ENCODE measurements at places on chromosomes 12 and 14. TPM values are rescaled to one million over a fixed set of nuclear protein-coding genes. Genes with fewer than 3 reads are reported as not detected.
A peak's percentile ranks its signal among the peaks of the same experiment; 100 is the strongest.

DNA sequence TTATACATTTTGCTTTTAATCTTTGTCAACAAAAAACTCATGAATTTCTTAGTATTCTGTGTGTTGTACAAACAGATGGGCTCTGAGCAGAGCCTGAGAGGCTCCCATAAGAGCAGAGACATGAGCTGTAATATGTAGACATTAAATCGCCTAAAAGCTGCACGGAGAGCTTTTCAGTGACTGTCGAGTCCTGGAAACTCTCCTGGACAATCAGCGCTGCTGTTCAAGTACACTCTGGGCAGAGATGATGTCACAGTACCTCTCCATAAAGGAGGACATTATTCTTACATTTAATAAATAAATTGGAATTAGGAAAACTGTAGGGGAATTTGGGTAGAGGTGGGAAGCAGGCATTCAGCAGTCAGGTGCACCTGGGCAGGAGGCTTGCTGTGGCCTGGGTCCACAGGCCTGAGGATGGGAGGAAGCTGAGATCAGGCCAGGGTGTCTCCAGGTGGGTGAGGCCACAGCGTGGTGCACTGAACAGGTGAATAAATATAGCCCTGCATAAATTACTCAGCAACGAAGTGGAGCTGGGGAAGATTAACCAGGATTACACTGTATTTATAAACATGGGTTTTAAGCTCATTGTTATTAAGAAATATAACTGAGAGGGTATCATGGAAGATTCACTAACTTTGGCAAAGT is 13.3 kb upstream of the TCL1A start:
- no peak for DNase-seq
- H3K4me3 ChIP-seq = no peak overlapping the region
- no peaks in the 10 kb centered on the region for H3K27me3 ChIP-seq
- H3K27ac ChIP-seq = no peak overlapping the region
- no peaks in the 10 kb centered on the region for H3K36me3 ChIP-seq

- H3K27me3 ChIP-seq = no peaks in the 10 kb centered on the region
- DNase-seq = no peak
- peak overlapping the region; percentile 29 for H3K27ac ChIP-seq
- no peaks in the 10 kb centered on the region for H3K36me3 ChIP-seq
- no peak overlapping the region for H3K4me3 ChIP-seq
Observed at GRCh38 chr12:76260390-76260748, 87.8 kb downstream of the BBS10 start.

DNA sequence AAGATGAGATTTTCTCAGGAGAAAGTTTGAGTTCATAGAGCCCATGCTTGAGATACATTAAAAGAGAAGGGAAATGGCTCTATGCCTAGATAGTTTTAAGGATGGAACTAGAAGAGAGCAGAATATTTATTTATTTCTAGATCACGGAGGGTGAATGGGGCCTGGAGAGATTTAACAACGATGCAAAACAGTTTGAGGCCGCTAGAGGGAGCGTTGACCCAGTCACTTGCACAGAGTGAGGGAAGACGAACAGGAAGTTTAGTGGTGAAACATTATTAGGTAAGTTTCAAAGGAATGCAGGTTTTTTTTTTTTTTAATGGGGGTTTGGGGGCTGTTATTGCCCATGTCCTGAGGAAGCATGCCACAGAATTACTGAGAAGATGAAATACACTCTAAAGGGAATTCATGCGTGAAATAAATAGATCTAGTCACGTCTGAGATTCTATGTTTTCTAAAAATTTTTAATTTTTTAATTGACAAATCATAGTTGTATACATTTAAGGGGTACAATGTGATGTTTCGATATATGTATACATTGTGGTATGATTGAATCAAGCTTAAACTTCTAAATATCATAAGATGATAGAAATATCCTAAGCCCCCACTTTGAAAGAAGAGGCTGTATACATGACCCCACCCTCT is 14.8 kb upstream of the PPP1R1A start:
- H3K27me3 ChIP-seq = no peaks in the 10 kb centered on the region
- DNase-seq = no peak
- H3K4me1 ChIP-seq = no peaks in the 10 kb centered on the region
- H3K36me3 ChIP-seq = no peaks in the 10 kb centered on the region

The SIX4 gene
- 1.5 TPM for total RNA-seq

GRCh38 chr12:27801630-27802029 is 21.6 kb upstream of the MANSC4 start:
- peaks cover 31% of the 10 kb centered on the region for H3K36me3 ChIP-seq
- no peak overlapping the region for H3K27ac ChIP-seq
- no peak overlapping the region for H3K4me3 ChIP-seq
- H3K4me1 ChIP-seq = no peaks in the 10 kb centered on the region
- no peaks in the 10 kb centered on the region for H3K27me3 ChIP-seq
- no peak for DNase-seq

The RACGAP1 gene
- total RNA-seq = 19.2 TPM

The HNF1A gene
- total RNA-seq = not detected

The CCDC196 gene
- not detected for total RNA-seq

DNA sequence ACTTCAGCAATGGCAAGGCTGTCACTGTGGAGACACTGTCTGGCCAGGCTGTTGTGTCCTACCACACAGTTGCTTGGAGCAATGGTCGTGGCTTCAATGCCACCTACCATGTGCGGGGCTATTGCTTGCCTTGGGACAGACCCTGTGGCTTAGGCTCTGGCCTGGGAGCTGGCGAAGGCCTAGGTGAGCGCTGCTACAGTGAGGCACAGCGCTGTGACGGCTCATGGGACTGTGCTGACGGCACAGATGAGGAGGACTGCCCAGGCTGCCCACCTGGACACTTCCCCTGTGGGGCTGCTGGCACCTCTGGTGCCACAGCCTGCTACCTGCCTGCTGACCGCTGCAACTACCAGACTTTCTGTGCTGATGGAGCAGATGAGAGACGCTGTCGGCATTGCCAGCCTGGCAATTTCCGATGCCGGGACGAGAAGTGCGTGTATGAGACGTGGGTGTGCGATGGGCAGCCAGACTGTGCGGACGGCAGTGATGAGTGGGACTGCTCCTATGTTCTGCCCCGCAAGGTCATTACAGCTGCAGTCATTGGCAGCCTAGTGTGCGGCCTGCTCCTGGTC is 4.3 kb downstream of the LRP10 start:
- no peak for DNase-seq
- peaks cover 19% of the 10 kb centered on the region for H3K4me1 ChIP-seq
- peaks cover 16% of the 10 kb centered on the region for H3K36me3 ChIP-seq
- no peaks in the 10 kb centered on the region for H3K27me3 ChIP-seq
- no peak overlapping the region for H3K27ac ChIP-seq
- no peak overlapping the region for H3K4me3 ChIP-seq

DNA sequence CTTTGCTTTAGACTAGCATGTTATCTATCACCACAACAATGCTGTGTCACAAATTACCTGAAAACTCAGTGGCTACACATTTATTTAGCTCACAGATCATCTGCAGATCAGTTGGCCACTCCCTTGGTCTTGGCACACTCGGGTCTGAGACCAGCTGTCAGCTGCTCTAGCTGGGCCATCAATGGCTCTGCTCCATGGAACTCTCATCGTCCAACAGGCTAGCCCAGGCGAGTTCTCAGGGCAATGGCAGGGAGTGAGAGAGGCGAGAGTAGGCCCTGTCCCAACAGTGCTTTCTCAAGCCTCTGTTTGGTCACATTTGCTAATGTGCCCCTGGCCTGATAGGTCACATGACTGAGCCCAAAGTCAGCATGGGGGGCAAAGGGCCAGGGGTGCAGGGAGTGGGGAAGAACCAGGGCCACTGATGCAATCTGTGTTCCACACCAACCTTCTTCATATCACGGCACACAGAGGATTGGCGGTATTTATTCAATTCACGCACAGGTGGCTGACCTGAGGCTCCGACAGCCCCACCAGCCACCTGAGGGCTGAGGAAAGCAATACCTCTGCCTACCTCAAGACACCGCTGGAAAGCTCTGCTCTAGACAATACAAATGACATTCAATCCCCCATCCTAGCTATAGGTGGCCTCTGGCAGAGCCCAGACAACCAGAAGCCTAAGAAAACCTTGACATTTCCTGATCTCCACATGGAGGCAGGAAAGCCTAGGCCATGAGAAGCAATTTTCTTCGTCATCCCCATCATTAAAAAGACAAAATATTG is 82.5 kb downstream of the NT5DC3 start:
- H3K27me3 ChIP-seq = no peaks in the 10 kb centered on the region
- no peak for DNase-seq
- H3K4me1 ChIP-seq = no peaks in the 10 kb centered on the region
- no peak overlapping the region for H3K27ac ChIP-seq
- H3K4me3 ChIP-seq = no peak overlapping the region

The VDR gene
- 23.6 TPM for total RNA-seq

- no peaks in the 10 kb centered on the region for H3K27me3 ChIP-seq
- no peaks in the 10 kb centered on the region for H3K4me1 ChIP-seq
- H3K36me3 ChIP-seq = no peaks in the 10 kb centered on the region
- no peak overlapping the region for H3K27ac ChIP-seq
- DNase-seq = no peak
- H3K4me3 ChIP-seq = no peak overlapping the region
Observed at GRCh38 chr14:61992139-61992538, 229.9 kb downstream of the SNAPC1 start.

DNA sequence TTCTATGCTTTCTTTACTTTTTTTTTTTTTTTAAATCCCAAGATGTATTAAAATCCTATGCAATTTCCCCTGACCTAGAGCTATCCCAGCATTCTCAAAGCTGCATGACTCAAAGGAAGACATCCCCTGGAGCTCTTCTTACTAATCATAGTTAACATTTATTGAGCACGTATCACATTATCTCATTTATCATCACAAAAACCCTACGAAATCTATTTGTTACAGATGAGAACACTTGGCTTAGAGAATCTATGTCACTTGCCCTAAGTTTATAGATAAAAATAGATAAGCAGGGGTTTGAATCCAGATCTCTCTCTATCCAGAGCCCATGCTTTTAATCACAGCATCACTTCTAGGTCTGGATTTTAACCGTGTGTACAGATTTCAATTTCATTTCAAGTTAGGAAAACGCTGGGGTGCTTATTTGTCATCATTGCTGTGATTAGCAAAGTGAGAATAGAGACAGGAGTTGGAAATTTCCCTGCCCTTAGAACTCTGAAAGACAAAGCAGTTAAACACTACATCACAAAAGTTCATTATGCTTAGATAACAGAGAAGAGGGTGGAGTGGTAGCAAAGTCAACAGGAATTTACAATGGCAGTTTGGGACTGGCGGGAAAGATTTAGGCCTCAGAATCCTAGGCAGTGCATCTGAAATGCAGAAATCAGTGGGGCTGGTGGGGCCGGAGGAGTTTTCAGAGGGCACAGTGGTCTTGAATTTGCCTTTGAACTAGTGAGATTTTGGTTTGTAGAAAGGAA is 177.7 kb upstream of the FRMD6 start:
- no peaks in the 10 kb centered on the region for H3K27me3 ChIP-seq
- DNase-seq = no peak
- H3K4me1 ChIP-seq = peaks cover 22% of the 10 kb centered on the region
- H3K27ac ChIP-seq = peak overlapping the region; percentile 40
- no peak overlapping the region for H3K4me3 ChIP-seq

DNA sequence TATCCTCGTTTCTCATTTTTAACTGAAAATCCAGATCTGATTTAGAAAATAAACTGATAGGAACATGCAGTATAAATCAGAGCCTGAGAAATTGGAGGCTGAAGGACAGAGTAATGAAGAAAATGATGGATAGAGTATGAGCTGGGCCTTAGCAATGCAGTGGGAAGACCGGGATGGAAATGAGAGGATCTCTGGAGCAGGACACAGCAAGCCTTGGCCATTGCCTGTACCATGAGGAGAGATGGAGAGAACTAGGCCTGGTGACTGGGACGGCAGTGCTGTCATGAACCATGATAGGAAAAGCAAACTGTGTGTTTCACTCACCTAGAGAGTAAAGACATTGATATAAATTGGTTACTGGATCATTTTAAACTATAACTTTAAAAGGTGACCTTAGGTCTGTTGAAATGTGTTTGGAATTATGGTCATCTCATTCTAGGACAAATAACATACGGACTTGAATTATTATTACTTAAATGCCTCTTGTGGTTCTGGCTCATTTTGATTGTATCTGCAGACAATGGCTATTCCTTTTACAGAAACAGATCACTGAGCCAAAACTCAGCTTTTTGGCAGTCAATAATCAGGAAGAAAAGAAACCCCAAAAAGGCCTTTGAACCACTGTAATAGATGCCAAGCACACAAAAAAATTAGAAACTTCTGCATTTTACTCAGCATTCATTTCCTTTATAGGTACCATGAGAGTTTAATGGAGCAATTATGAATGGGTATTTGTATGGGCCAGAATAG is 251.9 kb upstream of the PRKD1 start:
- no peaks in the 10 kb centered on the region for H3K27me3 ChIP-seq
- no peak overlapping the region for H3K4me3 ChIP-seq
- H3K27ac ChIP-seq = no peak overlapping the region
- no peak for DNase-seq
- H3K4me1 ChIP-seq = no peaks in the 10 kb centered on the region

- no peaks in the 10 kb centered on the region for H3K4me1 ChIP-seq
- DNase-seq = no peak
- no peaks in the 10 kb centered on the region for H3K36me3 ChIP-seq
- no peak overlapping the region for H3K27ac ChIP-seq
Observed at GRCh38 chr12:51108136-51108535, 24.7 kb upstream of the CSRNP2 start.
